ENCODE measurements at places on chromosomes 2 and 18. TPM values are rescaled to one million over a fixed set of nuclear protein-coding genes. Genes with fewer than 3 reads are reported as not detected.

DNA sequence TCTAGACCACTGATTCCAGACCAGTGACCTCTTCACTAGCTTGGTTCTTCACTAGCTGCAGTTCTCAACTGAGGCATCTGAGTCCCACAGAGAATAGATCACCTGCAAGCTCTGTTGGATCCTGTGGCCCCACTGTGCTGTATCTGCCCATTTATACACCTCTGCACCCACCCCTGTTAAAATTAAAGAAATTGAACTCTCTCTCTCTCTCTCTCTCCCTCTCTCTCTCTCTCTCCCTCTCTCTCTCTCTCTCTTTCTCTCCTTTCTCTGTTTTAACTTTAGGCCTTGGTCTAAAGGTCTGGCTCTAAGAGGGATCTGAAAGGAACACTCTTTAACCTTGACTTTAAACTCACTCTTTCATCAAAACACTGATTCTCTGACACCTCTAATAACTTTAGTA lies 150.5 kb downstream of the ZEB2 start:
- no peak for DNase-seq

- DNase-seq = no peak
Observed at GRCh38 chr2:65452150-65452895, 19.9 kb upstream of the SPRED2 start.

GRCh38 chr2:320561-320960 lies 32.7 kb upstream of the ALKAL2 start:
- DNase-seq = no peak

GRCh38 chr2:227782804-227783203 lies 30.8 kb upstream of the CCL20 start:
- DNase-seq = no peak

GRCh38 chr2:8648441-8649213 lies 33.2 kb upstream of the ID2 start:
- no peak for DNase-seq

GRCh38 chr2:240155048-240155744 lies 14.7 kb upstream of the OTOS start:
- DNase-seq = no peak

DNA sequence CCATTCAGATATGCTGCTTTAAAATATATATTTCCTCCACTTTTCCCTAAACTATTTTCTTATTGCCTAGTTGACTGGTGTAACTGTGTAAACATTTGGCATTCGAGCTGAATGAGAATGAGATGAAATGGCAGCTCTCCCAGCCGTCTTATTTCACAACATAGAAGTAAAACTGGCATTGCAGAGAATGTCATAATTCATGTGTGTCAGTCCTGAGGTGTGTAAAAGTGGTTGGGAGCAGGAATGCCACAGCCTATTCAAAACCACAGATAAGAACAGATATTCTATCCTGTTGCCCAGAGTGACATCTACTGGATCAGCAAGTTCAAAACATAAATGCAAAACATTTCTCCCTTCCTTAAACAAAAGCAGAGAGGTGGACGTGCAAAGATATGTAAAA lies 565.5 kb upstream of the CHAC2 start:
- DNase-seq = peak; percentile 79

GRCh38 chr2:238228700-238229099 lies 11.1 kb downstream of the HES6 start:
- DNase-seq = no peak

DNA sequence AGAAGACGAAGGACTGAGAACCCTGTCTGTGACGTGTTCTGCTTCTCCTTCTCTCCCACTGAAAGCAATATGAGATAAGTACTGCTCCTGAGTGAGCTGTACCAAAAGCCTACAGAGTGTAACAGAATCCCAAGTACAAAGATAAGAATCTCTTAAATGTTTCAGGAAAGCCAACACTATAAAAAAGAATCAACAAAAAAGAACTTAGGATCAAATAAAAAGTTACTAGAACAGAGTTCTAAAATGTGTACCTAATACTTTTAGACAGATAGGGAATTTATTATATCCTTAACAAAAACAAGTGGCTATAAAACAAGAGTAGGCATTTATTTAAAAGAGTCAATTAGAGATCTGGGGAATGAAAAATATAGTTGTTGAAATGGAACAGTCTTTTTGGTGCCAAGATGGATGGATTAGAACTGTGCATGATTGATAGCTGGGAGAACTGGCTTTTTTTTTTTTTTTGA lies 49.0 kb downstream of the NCOA1 start:
- no peak for DNase-seq

DNA sequence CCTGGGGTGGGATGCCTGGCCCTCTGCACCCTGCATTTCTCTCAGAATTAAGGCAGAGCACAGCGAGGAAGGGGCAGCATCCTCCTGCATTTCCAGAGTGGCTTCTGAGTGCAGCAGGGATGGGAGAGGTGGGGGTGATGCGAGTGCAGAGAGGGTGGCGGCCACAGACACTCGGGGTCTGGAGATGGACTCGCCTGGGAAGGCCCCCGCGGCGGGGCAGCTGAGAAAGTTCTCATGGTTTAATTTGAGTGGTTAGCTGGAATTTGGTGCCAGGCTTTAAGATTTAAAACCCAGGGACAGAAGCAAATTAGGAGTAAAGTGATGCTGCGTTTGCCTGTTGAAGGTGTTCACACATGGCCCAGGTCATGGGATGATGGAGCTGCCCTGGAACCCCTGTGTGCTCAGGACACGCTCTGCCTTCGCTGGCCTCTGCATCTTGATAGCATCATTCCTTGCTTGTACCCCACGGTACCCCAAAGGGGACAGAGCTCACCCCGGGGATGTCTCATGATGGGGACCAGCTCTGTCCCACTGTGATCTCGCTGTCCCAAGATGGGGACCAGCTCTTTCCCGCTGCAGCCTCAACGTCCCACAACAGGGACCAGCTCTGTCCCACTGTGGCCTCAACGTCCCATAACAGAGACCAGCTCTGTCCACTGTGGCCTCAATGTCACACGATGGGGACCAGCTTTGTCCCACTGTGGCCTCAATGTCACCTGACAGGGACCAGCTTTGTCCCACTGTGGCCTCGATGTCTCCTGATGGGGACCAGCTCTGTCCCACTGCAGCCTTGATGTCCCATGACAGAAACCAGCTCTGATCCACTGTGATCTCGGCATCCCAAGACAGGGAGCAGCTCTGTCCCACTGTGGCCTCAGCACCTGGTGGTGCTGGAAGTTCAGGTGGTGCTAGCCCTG lies 27.5 kb downstream of the TMEM18 start:
- DNase-seq = no peak

DNA sequence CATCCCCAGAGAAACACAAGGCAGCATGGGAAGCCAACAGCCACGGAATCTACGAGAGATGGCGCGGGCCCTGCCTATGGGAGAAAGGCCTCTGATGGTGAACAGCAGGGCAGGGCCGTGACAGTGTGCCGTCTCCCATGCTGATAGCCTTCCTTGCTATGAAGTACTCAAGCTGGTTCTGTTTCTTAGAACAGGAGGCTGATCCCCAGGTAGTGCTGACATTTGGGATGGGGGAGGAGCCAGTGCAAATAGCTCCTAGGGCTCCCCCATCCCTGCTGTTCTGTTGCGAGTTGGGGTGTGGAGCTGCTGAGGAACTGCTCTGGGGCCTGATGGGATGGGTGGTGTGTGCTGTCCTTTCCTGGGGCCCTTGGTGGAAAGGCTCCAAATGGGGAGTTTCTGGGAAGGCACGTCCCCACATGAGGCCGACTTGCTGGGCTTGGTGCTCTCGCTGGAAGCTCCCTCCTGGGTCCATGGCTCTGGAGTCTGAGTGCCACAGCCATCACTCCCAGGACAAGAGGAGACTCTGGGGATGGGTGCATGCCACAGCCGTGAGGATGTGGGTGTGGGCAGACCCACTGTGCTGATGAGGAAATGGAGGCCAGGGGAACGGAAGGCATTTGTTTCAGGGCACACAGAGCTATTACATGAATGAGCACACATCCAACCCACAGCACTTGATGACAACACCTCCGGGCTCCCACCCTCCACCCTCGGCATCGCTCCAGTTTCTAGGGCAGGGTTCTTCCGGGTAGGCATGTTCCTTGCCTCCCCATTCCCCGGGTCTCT lies 246.8 kb downstream of the HDAC4 start:
- DNase-seq = no peak

DNA sequence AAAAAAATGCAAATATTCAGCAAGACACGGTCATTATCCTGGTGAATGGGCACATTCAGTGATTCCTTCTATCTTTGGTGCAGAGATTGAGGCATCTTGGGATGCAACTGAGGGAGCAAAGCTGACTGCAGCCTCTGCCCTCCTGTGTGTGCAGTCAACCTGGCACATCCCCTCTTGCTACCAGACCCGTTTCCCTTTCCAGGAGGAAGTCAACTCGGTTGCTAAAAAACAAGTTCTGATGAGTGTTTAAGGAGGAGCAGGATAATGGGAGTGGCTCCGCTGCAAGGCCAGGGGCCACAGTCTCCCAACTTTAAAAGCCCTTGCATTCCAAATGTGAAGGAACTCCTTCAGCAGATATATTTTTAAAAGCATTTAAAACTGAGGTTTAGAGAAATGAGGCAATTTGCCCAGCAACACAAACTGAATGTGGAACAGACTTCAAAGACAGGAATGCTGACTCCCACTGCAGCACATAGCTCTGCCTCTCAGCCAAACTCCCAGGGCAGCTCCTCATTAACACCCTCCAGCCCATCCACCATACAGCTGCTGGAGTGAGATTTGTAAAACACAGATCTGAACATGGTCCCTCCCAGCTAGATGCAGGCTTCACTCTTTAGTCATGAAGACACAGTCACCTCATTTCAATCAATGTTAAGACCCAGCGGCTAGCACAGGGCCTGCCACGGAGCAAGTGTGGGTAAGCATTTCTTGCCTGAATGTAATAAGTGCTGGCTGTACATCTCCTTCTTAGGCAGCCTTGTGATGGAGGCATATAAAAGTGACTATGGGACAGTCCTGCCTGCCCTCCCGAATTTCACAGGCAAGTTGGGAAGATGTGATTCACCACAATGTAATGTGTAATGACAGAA lies 54.3 kb downstream of the VSNL1 start:
- no peak for DNase-seq

DNA sequence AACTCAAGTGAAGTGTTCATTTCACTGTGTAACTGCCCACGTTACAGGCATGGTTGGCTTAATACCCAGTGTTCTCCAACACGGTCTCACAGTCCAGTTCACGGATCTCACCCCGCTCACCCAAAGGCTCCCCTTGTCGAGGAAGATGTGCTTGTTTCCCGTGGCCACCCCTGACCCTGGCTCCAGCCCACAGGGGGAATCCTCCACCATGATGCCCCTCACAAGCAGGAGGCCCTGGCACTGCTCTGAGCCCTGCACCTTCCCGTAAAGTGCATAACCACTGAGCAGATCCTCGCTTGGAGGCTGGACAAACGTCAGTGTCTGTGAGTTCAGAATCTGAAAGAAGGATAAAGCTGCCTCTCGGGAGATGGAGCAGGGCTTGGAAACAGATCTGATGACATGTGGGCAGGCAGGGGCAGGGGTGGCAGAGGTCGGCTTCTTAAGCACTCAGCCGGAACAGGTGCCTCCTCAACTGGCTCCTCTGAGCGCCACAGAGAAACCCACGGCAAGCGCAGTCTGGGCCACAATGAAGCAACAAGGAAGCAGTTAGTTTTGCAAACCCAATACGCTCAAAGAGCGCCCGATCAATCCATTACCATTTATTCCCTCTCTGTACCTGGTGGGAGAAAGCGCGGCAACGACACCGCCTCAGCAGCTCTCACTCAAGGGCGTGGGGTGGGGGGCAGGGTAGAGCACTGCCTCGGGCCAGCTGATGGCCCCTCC lies 17.6 kb downstream of the HDAC4 start:
- no peak for DNase-seq

- no peak for DNase-seq
Observed at GRCh38 chr2:46006473-46007025, 290.7 kb upstream of the EPAS1 start.

- DNase-seq = no peak
Observed at GRCh38 chr2:68336192-68336591, 16.4 kb upstream of the CNRIP1 start.

DNA sequence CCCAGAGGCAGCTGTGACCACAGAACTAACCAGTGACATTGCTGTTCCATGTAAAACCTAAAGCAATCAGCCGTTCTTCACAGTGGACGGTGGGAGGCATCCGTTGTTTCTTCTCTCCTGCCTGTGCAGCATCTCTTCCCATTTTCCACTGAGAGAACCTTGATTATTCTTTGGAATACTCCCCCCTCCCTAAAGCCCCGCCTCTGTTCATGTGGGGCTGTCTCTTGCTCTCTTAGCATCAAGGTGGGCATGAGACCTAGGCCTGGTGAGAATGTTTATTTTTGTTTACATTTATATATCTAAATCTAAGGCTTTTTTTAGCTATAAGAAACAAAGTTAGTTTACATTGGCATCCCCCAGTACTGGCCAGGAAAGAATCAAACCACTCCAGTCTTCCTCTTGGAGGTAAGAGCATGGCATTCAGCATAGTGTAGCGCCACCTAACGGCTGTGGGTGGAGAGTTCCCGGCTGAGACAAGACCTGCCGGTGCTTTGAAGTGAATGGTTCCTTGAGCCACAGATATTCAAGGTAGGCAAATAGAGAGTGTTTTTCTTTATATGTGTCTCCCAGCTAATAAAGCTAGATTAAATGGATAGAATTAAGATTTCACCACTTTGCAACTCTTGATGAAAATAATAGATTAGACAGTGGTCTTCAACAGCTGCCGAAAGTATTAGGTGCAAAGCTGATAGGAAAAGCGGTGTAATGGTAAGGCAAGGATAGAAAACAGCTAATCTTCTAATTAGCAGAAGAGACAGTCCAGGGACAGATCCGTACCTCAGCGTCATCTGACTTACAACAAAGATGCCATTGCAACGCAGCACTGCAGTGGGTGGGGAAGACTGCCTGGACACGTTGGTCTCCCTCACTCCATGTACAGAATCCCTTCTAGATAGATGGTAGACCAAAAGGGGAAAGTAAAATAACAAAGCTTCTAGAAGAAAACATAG lies 219.6 kb upstream of the RAB12 start:
- peak; percentile 13 for DNase-seq

DNA sequence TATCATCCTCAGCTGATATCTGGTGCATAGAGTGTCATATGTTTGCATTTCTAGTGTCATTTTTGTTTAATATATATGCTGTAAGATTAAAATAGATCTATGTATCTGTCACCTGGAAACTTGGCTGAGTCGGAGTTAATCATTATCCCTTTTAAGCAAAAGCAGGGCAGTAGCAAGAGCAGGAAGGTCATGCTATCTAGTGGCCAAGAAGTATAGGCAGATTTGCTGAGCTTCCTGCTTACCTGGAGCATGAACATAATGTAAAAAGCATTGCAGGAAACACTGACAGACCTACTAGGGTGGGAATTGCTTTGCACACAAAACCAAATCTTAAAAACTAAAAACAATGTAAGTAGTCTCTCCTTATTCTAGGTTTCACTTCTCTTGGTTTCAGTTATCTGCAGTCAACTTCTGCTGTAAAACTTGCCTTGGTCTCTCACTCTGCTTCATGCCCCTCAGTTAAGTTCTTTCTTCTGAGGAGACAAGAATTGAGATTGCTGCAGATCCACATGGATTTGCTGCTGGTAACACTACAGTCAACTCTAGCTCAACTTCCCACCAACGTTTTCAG lies 295.3 kb downstream of the CDH7 start:
- no peak for DNase-seq

Gene CRYGC
- not detected for total RNA-seq

Gene ACOXL
- 0.06 TPM for total RNA-seq

Gene MATN3
- total RNA-seq = 9.7 TPM
